D721Med (cell line): ENCODE measurements at places on chromosomes 4 and X.

GRCh38 chr4:119314356-119314755, 7.6 kb downstream of the FABP2 start:
- DNase-seq = no peak

- no peak for DNase-seq
These were observed 201.0 kb upstream of the MAMLD1 start for GRCh38 chrX:150162141-150162540.

GRCh38 chr4:3522651-3523050, 9.6 kb downstream of the LRPAP1 start:
- no peak for DNase-seq

DNA sequence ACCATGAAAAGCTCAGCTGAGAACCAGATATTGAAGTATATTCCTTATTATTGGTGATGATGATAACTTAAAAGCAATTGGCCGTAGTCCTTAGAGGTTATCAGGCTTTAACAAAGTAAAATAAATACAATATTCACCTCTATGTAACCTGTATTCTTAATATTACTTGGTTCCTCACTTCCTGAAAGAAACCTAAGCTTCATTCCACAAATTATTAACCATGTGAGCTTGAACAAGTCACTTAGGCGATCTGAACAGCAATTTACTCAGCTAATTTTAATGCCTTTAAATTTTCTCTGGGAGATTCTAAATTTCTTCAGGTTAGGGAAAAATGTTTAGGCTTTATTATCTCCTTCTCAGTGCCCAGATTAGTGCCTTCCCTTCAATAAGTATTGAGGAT, 69.2 kb downstream of the CLDN22 start:
- no peak for DNase-seq

GRCh38 chr4:170398218-170398617, 308.5 kb upstream of the AADAT start:
- DNase-seq = no peak

GRCh38 chrX:118739577-118739976, 12.2 kb downstream of the IL13RA1 start:
- DNase-seq = no peak

GRCh38 chrX:53093177-53093655, 726 bp upstream of the KANTR start:
- DNase-seq = peak; percentile 31

GRCh38 chr4:47054130-47054529, 22.8 kb downstream of the GABRB1 start:
- no peak for DNase-seq

DNA sequence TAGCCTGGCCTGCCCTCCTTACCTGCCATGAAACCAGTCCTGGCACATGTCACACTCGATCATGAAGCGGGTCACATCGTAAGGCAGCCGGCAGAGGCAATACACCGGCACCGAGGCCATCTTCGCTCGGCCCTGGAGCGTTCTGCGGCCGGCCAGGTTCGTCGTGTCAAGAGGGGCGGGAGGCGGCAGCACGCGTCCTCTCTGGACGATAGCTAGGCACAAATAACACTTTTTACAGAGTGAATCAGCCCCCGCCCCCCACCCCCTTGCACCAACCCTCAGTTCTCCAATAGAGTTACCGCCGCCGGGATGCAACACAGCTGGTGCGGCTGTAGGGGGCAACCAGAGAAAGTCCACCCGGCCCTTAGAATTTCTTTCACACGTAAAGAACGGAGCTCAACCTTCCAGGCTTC, 1.7 kb downstream of the PHF8 start:
- no peak for DNase-seq

GRCh38 chr4:185587427-185588161, 52.3 kb upstream of the PDLIM3 start:
- DNase-seq = no peak

- no peak for DNase-seq
These were observed 27.9 kb downstream of the AMOT start for GRCh38 chrX:112812741-112813140.

DNA sequence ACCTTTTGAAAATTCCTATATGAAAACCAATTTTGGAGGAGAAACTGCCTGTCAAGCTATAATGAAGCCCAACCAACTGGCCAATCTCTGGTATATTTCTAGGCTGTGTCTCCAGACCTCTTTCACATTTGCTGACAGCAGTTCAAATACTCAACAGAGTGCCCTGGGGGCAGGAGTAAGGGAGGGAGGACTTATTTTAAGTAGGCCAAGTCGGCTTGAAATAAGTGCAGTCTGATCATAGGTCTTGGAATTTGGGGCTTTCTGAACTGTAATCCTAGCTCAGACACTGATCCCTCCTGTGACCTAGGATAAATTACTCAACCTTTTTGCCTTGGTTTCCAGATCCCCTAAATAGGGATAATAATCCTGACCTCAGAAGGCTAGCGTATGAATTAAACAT, 59.4 kb upstream of the SLC7A11 start:
- DNase-seq = no peak

DNA sequence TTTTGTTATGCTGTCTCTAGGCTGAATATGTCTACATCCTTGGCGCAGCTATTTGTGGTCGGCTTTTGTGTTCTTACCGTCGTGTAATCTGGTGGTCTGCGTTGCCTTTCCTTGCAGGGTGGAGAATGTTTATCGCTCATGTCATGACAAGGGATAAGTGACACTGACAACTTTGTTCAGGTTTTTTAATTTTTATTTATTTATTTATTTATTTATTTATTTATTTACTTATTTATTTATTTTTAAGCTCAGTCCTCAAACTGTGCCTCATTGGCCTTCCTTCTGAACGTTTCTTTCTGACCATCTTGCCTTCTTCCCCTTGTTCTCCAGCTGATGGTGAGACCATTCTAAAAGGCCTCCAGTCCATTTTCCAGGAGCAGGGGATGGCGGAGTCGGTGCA, 26.4 kb downstream of the SMS start:
- no peak for DNase-seq

GRCh38 chrX:17375367-17375636, 302 bp downstream of the NHS start:
- DNase-seq = no peak

- DNase-seq = no peak
These were observed 43.3 kb downstream of the SMC1A start for GRCh38 chrX:53379008-53379710.

- DNase-seq = no peak
These were observed 5.3 kb upstream of the STBD1 start for GRCh38 chr4:76301068-76301774.

DNA sequence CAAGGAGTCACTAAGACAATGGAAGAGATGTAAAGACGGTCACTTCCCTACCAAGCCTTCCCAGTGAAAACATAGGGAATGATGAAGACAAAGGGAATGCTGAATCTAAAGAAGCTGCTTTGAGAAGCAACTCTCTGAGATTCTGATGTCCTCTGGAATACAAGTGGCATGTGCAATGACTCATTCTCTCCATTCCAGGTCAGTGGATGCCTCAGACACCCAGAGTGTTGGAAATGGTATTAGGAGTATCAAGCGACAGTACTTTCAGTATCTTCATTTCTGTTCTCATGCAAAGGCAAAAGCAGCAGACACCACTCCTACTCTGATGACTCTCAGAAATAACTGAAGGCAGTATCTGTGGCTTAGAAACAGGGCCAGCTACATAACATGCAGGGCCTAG, 102.6 kb downstream of the FSTL5 start:
- no peak for DNase-seq

DNA sequence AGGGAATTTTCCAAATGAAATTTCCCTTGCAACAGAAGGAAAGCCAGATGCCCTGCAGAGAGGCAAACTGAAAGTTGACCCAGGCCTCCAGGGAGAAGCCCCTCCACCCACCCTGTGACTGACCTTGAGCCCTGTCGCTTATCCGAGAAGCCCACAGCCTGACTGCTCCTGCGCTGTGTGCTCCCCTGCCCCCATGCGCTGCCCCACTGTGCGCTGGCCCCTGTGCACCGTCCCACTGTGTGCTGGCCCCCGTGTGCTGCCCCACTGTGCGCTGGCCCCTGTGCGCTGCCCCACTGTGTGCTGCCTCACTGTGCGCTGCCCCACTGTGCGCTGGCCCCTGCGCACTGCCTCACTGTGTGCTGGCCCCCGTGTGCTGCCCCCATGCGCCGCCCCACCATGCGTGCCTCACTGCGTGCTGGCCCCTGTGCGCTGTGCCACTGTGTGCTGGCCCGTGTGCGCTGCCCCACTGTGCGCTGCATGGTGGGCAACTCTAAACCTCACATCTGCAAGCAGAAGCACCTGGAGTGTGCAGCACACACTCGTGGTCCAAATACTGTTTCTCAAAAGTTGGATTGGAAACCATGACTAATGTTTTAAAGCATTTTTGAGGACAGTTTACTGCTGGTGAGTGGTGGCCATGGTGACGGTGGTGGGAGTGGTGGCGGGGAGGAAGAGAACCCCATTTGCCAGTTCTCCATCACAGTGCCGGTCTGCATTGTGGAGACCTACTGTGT, 8.3 kb upstream of the GRPEL1 start:
- no peak for DNase-seq

DNA sequence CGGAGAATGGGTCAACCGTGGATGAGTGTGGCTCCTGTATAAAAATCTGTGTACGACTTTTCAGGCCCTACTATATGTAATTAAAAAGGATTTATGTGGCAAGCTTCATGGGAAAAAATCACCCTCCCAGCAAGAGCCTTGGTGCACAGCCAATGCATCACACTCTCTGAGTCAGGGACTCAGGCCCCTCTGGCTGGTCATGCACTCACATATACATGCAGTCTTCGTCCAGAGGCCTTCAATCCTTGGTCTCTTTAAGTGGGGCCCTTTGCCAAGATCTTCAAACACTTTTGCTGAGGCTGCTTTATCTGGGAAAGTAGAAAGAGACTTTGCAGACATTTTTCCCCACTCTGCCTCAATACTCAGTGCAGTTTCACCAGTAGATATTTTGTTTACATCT, 311.4 kb upstream of the FSTL5 start:
- no peak for DNase-seq

- no peak for DNase-seq
These were observed 44.1 kb downstream of the TIGD4 start for GRCh38 chr4:152735396-152735859.

DNA sequence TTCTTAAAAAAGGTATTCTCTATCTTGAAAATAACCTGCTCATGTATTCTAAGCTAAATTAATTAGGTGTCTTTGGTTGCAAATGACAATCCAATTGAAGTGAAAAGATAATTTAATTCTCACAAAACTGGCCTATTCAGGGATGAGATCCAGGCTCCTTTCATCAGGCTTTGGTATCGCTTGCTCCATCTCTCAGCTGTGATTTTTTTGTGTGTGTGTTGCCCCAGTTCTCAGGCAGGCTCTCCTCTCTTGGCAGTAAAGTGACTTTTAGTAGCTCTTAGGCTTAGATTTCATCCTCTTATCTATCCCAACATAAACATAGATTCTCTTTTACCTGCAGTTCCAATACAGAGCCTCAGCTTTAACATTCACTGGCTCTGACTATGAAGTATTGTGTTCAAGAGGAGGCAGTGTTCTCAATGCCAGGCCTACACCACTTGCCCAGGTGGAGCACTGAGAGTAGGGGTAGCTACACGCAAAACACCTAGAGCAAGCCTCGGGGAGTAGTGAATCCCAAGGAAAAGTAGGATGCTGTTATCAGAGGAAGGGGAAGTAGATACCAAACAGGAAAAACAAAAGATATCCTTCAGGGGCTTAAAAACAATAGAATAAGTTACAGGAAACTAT, 392.4 kb upstream of the ATOH1 start:
- DNase-seq = no peak

DNA sequence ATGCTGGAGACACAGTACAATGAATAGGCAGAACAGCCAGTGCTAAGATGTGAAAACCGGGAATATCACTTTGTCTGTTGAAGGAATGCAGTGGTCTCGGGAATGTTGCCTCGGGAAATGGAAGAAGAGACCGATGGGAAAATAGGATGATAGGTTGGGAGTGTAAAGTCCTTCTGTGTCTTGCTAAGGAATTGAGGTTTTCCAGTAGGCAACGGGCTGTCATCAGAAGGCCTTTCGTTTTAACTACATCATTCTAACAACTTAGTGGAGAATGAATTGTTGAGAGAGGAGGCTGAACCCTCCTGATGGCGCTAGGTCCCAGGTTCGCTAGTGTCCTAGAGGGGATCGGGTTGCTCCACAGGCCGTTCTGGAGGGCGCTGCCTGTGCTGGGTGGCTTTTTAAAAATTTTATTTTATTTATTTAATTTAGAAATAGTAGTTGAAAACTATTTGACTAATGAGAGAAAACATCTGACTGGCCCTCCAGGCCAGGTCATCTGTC, 730 bp downstream of the VBP1 start:
- no peak for DNase-seq

- DNase-seq = no peak
These were observed 84.8 kb downstream of the PDE5A start for GRCh38 chr4:119543779-119544178.

GRCh38 chr4:145782756-145783155, 102.8 kb downstream of the C4orf51 start:
- DNase-seq = no peak

- no peak for DNase-seq
These were observed 13.3 kb upstream of the VAMP7 start for GRCh38 chrX:155867821-155868220.

DNA sequence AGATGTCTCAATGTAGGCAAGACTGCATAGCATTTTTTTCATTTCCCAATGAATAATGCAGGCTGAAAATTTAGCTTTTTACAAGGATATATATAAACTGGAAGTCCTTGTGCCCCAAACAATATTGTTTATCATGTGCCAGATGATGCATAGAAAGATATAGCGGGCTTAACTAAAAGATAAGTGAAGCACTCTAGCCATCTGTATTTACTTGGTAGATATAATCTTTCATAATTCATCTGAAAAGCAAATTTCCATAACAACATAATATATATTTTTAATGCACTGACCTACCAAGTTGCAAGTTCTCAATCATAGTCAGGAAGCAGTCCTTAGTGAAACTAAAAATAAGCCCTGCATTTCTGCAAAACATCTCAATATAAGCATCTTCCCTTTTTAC, 653.3 kb downstream of the NLGN4X start:
- no peak for DNase-seq

DNA sequence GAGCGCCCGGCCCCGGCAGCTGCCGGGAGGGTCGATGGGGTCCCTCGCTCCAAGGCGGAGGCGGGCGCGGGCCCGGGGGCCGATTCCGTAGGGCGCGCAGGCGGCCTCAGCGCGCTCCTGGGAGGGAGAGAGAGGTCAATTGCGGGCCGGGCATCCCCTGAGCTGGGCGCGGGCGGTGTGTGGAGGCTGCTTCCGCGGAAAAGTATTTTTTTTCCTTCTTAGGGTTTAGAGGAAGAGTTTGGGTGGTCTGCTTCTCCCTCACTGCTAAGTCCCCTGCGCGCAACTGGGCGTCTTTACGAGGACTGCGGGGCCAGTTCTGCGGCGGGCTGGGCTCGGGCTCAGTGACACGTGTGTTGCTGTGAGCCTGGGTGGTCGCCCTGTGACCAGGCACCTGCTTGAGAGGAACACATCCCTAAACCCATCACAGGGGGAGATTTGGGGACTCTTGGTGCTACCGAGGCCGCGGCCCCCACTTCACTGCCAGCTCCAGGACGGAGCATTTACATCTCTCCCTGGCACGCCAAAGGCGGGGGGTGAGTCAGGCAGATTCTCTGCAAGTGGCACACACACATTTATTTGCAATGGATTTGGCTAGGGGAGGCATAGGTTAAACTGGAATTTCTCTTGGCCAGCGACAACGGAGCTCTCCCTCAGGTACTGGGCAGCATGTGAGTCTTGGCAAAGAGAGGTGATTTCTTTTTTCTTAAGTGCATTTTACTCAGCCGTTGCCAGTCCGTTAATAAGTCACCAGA, 151.2 kb upstream of the SLC4A4 start:
- no peak for DNase-seq

- DNase-seq = no peak
These were observed 21.6 kb upstream of the ATP8A1 start for GRCh38 chr4:42678512-42678911.
